ENCODE measurements at places on chromosomes 7 and 10.
A peak's percentile ranks its signal among the peaks of the same experiment; 100 is the strongest.

DNA sequence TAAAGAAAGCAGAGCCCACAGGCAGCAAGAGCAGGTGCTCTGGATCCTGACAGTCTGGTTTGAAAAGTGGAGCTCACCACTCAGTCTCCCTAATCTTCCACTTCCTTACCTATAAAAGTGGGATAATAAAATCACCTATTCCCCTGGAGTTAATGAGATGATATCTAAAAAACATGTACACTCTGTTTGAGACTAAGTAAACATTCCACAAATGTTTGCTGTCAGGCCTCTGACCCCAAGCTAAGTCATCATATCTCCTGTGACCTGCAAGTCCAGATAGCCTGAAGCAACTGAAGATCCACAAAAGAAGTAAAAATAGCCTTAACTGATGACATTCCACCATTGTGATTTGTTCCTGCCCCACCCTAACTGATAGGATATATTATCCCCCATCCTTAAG is 1324.5 kb downstream of the XPNPEP1 start:
- peak; percentile 2 for DNase-seq

DNA sequence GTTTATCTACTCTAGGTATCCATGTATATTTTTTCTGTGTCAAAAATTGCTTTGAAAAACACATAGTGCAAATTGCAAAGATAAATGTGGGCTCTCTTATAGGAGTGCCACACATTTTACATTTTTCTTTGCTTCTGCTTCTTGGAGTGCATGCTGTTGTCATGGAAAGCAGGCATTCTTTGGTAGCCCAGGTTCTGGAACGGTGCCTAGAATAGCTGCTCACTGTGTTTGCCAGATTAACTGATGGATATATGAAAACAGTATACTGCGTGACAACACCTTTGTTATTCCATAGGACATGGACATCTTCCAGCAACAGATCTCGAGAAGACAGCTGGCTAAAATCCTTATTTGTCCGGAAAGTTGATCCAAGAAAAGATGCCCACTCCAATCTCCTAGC is 13.4 kb downstream of the NIPSNAP2 start:
- peak; percentile 80 for DNase-seq

DNA sequence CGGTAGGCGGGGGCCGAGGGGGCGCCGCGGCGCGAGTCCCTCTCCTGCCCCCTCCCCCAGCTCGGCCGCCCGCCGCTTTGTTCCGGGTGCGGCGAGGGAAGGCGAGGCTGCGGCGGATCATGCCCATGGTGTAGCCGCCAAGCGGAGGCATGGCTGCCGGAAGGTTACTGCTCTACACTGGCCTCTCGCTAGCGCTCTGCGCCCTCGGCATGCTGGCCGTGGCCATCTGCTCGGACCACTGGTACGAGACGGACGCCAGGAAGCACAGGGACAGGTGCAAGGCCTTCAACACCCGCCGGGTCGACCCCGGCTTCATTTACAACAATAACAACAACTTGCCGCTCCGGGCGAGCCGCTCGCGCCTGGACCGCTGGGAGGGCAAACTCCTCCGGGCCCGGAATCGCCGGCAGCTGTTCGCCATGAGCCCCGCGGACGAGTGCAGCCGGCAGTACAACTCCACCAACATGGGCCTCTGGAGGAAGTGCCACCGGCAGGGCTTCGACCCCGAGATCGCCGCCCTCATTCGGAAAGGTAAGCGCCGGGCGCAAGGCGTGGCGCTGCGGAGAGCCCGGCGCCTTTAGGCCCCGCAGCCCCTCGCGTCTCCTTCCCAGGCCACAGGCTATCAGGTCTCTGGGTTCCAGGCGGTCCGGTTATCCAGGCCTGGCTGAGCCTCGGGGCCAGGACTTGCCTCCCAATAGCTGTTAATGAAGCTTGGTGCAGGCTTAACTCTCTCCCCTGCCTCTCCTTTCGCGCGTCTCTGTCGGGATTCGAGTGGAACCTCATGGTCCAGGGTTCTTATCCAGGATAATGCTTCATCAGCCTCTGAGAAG is 513 bp downstream of the TMEM178B start:
- peak; percentile 19 for DNase-seq

DNA sequence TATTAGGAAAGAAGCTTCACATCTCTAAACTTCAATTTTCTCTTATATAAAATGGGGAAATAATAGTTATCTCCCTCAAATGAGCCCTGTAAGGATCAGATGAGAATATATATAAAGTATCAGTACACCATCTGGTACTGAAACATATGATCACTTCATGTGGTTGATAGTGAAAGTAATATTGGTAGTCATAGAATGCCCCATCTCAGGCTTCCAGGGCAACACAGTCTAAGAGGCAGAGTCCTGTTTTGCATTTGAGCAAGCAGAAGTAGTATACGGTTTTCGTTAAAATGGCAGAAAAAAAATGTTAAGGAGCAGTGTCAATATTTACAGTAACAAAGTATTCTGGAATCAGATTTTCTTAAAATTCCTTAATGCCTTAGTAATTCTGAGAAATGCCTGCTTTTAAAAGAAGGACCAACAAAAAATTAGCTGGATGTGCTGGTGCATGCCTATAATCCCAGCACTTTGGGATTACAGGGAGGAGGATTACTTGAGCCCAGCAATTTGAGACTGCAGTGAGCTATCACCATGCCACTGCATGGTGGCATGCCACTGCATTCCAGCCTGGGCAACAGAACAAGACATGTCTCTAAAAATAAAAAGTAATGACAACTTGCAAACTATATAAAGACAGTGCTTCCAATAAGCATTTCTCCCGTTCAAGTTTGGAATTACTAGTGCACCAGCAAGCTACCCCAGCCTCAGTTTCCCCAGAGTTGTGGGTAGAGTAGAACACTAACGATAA is 19.8 kb downstream of the KBTBD2 start:
- no peak for DNase-seq

DNA sequence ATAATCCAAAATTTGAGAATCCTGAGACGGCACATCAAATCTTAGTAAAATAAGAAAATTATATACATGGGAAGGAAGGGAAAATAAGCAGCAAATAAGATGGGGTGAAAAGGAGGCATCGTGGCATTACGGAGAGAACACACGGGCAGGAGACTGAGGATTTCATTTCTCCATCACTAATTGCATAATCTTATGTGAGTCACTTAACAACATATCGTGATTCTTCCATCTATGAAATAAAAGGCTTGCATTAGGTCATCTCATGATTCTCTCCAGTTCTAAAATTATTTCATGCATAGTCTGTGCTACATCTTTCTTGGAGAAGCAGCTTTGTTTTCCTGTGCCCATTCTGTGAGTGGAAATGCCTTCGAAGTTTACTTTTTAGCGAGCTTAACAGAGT is 288.7 kb downstream of the LRMDA start:
- no peak for DNase-seq

DNA sequence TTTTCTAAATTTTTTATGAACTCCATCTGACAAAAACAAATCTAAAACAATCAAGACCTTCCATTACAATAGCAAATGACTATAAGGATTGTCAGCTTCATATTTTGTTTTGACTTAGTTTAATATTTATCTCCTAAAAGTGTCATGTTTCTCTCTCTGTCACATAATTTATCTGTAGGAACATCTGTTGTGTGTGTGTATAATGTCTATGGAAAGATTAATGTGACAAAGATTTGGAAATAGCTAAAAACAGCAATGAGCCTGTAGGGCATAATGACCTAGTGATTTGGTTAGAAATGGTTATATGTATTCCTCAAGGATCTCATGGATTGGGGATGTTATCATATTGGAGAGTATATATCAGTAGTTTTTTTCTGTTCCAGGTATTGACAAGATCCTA is 69.6 kb upstream of the MDFIC start:
- no peak for DNase-seq
